NCI-H446 (cell line): ENCODE measurements at places on chromosomes 2 and 18.

DNA sequence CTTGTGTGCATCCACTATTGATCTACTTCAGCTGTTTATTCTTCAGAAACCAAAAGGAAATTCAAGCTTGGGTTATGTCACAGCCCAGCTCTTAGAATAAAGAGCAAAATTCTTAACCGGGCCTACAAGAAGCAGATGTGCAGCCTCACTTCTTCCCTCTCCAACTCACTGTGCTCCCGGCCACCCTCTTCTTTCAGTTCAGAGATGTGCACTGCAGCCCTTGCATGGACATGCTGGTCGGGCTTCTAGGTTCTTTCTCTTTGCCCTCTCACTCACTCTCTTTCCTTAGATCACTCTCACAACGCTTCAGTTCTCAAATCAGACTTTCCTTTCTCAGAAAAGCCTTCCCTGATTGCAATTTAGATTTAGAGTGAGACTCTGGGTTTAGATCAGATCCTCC, 104.1 kb downstream of the CHN1 start:
- no peak for DNase-seq

GRCh38 chr18:48828691-48829442, 121.9 kb downstream of the SMAD7 start:
- no peak for DNase-seq

DNA sequence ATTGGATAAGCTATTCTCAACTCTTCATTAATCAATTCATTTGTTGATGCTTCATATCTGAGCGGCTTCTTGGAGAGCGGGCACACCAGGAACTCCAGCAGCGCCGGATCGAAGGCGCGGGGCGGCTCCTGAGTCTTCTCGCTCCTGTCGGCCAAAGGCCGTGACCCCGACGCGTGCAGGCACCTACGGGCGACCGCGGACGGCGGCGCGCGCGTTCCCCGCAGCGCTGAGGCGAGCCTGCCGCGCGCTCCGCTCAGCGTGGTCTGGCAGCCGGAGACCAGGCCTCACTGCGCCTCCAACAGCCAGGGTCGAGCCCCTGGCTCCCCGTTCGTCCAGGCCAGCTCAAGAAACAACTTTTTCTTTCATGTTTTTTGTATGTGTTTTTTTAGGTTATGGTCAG, 97.5 kb downstream of the ICA1L start:
- no peak for DNase-seq

GRCh38 chr2:236535024-236535423, 34.6 kb upstream of the ACKR3 start:
- DNase-seq, result no peak

GRCh38 chr2:231321556-231322334, 73.8 kb upstream of the B3GNT7 start:
- DNase-seq, result no peak

DNA sequence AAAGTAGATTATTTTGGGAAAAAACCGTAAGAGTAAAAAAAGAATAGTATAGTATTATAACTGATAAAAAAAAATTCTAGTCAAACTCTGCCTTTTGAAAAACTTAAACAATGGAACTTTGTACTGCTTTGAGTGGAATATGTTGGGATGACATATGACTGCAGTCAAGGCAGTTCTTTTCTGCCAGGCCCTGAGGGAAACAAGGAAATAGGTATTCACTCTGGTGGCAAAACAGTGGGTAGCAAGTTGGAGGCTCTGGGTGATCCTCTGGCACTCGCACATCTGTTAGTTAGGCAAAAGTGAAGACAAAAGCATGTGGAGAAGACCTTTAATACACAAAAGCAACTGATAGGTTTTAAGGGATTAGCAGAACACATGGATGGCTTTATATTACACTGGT, 102.2 kb downstream of the ARHGEF33 start:
- no peak for DNase-seq

GRCh38 chr2:206086716-206087350, 859 bp upstream of the INO80D start:
- DNase-seq, result no peak

GRCh38 chr18:50720325-50720674, 99.5 kb downstream of the MRO start:
- DNase-seq, result no peak

DNA sequence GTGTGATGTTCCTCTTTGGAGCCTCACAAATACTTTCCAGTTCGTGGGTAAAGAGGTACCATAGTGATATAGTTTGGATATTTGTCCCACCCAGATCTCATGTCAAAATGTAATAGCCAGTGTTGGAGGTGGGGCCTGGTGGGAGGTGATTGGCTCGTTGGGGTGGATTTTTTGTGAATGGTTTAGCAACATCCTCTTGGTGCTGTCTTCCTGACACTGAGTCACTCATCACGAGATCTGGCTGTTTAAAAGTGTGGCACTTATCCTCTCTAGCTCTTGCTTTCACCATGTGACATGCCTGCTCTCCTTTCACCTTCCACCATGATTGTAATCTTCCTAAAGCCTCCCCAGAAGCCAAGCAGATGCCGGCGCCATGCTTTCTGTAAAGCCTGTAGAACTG, 3.0 kb upstream of the CCDC93 start:
- DNase-seq, result no peak

GRCh38 chr2:135875491-135876065, 665 bp downstream of the MCM6 start:
- DNase-seq, result peak; percentile 25

- peak; percentile 35 for DNase-seq
Measured at GRCh38 chr2:221596192-221596591, 24.1 kb upstream of the EPHA4 start.

GRCh38 chr2:150140777-150141176, 346.7 kb downstream of the RND3 start:
- DNase-seq, result no peak

GRCh38 chr18:21241301-21242048, 557 bp upstream of the GREB1L start:
- no peak for DNase-seq

- DNase-seq, result peak; percentile 19
Measured at GRCh38 chr2:158513841-158514240, 57.1 kb downstream of the PKP4 start.

DNA sequence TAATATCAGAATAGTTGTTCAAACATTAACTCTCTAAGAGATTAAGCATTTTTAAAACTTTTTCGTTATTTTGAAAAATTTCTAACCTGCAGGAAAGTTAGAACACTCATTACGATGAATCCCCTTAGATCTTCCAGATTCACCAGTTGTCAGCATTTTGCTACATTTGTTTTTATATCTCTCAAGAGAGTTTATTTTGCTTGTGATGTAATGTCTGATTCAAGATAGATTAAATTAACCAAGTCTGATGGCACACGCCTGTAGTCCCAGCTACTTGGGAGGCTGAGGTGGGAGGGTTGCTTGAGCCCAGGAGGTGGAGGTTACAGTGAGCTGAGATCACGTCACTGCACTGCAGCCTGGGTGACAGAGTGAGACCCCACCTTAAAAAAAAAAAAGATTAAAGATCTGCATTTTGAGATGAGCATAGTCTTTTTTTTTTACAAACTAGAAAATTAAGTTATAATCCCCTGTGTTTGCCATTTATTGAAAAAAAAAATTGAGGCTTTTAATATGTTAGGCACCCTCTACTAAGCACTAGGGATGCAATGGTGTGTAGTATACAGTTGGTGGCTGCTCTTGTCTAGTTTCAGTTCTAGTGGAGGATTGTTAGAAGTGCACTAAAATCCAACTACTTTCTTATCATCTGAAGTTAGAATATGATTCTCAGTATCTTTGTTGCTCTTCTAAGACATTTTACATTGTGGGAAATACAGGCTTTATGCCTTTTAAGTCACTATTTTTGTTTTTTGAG, 20.9 kb downstream of the RAB10 start:
- DNase-seq, result no peak

DNA sequence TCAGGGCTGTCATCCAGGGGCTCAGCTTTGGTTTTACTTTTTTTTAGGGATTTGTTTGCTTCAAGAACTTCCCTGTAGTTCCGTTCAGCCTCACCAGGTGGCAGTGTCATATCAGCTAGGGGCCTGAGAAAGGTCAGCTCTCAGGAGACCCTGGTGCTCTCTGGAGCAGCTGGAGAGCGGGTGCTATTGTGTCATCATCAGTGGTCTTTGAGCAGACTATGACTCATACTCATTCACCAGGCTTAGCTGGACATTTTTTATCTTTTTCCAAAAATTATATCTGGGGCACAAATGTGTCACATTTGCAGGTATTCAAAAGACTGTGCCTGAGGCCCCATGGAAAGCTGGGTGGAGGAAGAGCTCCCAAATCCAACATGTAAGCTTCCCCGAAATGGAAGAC, 24.4 kb downstream of the ZNF892 start:
- no peak for DNase-seq

- no peak for DNase-seq
Measured at GRCh38 chr2:23589739-23590138, 204.8 kb downstream of the KLHL29 start.

DNA sequence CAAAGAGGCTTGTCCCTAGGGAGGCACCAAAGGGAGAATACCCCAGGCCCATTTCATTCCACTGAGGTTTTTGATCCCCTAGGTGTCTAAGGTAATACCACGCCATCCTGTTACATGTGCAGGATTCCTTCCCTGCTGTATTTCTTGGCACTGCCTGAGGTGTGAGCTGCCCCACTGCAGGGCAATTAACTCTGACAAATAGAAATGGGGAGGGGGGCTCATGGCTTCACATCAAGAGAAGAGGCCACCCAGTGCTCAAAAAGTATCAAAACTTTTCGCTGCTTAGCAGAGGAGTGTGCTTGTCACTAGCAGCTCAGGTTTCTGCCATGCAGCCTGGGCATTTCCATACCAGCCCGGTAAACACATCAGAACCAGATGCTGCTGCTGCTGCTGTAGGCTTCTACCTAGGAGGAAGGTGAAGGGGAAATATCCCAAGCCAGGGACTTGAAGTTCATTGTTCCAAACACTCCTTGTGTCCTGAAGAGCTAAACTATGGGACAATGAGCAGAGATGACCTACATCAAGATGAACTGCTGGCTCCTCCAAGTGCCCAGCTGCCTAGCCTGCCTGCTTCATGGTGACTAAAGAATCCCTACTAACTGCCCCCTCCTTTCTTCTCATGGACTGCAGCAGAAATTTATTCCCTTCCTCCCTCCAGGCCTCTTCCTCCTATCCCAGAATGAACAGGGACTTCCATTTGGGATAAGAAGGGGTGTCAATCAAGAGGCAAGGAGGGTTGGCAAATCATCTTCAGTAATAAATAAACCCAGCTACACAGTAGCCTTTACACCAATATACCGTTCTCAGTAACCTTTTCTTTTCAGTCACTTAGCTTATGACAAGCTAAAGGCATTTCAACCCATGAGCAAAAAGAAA, 16.4 kb downstream of the POU3F3 start:
- no peak for DNase-seq

GRCh38 chr2:149200109-149200520, 130.3 kb upstream of the LYPD6 start:
- no peak for DNase-seq

GRCh38 chr2:178990533-178991241, 59.2 kb downstream of the CCDC141 start:
- DNase-seq, result no peak

GRCh38 chr18:74069178-74070050, 78.2 kb downstream of the FBXO15 start:
- no peak for DNase-seq

GRCh38 chr2:23901966-23902846, 24.7 kb downstream of the ATAD2B start:
- DNase-seq, result no peak

DNA sequence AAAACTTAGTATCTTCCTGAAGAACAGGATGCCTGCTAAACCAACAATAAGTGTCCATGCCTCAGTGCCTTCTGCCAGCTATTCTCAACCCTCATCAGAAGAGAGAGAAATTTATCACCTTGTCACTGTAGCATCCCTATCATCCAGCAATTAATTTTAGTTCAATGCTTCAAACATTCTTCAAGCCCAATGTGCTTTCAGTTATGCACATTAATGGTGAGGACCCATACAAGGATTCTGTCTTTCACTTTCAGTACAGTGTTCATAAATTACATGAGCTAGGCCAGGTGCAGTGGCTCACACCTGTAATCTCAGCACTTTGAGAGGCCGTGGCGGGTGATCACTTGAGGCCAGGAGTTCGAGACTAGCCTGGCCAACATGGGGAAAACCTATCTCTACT, 47.0 kb upstream of the MSH6 start:
- no peak for DNase-seq

DNA sequence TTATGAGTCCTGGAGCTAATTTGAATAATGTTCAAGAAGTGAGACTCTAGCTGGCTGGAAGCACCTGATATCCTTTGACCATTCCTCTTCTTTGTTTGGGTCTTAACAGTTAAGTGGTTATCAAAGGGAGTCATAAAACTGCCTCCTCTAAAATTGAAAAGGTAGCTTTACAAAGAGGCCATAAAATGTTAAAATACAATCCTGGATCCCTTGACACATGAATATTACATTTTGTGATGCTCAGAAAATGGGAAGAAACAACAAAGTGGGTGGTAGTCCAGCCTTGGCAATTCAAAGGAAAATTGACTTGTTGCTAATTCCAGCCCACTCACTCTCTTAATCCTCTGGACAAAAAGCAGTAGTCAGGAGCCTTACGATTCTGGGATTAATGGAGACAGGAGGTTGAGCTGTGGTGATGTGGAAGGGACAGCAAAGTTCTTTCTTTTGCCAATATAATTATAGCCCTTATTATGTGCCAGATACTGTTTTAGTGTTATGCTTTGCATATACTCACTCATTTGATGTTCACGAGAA, 339.2 kb downstream of the PDE11A start:
- DNase-seq, result no peak

GRCh38 chr2:7773362-7774360, 856.4 kb downstream of the RNF144A start:
- no peak for DNase-seq

DNA sequence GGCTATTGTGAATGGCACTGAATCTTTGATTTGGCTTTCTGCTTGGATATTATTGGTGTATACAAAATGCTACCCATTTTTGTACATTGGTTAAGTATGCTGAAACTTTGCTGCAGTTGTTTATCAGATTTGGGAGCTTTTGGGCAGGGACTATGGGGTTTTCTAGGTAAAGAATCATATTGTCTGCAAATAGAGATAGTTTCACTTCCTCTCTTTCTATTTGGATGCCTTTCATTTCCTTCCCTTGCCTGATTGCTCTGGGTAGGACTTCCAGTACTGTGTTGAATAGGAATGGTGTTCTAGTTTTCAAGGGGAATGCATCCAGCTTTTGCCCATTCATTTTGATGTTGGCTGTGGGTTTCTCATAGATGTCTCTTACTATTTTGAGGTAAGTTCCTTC, 489.1 kb upstream of the LRATD1 start:
- DNase-seq, result no peak
